NCI-H2029 (cell line): ENCODE measurements at places on chromosomes 7 and 10.
A peak's percentile ranks its signal among the peaks of the same experiment; 100 is the strongest.

GRCh38 chr10:75407224-75407712, 5.7 kb upstream of the ZNF503 start:
- DNase-seq = no peak

GRCh38 chr7:93117327-93117726, 452 bp downstream of the SAMD9 start:
- no peak for DNase-seq

DNA sequence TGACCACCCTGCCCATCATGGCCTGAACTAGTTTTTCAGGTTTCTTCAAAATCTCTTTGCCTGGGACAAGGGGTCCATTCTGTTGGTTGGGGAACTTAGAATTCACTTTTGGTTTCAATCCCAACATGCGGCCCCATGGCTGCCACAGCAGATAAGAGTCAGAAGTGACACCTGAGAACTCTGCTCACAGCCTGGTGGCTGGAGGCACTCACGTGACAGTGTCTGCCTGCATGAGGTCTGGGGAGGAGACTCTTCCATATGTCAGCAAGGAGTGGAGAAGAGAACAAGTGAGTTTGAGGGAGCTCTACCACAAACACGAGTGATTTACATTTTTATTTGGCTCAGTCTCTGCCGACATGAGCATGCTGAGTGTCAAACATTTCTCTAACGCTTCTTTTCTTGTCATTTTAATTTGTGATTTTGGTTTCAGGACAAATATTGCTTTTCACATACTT, 370.4 kb downstream of the TNS3 start:
- DNase-seq = no peak

DNA sequence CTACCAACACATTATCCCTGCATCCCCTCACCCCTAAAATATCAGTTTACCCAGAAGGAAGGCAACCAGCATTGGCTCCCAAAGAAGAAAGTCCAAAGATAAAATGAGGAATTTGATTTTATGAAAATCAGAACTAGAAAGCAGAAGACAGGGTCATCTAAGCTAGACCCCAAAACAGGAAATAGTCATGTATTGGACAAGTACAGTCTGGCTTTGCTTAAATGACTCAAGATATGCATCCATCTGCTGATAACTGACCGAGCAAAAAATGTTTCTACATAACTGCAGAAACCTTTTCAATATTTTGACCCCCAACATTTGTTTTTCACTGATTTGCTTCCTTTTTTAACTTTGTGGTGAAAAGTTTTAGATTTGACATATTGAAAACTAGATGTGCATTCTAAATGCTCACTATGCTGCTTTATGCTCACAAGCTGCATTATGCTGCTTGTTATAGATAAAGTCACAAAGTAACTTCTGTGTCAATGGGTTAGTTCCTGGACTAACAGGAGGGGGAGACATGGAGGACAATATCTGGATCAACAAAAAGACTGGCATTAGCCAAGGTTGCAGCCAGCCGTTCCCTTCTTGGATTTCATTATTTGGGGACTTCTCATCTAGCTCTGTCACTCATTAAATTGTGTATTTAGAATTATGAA, 227.0 kb downstream of the INHBA start:
- no peak for DNase-seq

- no peak for DNase-seq
These were observed 319.0 kb downstream of the HPSE2 start for GRCh38 chr10:98916526-98917125.

DNA sequence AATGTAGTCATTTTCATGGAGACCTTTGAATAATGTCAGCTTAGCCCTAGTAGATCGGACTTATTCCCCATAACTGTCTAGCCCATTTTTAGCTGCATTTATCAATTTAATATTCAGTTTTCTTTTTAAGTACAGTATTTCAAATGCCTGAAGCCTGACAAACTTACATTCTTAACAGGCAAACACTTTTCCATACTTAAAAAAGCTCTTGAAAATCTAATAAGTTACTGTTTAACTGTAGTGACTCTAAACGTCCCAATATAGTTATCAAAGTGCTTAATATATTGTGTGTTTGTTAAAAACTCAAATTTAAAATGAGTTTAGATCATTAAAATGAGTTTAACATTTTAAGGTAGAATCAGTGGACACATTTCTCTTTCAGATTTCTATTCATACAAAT, 44.9 kb downstream of the PON1 start:
- no peak for DNase-seq

DNA sequence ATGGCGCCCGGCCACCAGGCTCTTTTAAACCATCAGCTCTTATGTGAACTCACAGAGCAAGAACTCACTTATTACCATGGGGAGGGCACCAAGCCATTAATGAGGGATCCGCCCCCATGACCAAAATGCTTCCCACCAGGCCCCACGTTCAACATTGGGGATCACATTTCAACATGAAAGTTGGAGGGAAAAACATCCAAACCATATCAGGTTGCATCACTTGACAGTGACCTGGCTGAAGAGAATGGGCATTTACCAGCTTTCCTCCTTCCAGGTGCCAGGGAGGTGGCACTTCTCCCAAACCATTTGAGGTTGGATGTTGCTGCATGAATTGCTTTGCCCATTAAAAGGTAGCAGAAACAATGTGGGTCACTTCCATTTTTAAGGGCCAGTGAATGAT, 115.6 kb upstream of the TNS3 start:
- DNase-seq = no peak

DNA sequence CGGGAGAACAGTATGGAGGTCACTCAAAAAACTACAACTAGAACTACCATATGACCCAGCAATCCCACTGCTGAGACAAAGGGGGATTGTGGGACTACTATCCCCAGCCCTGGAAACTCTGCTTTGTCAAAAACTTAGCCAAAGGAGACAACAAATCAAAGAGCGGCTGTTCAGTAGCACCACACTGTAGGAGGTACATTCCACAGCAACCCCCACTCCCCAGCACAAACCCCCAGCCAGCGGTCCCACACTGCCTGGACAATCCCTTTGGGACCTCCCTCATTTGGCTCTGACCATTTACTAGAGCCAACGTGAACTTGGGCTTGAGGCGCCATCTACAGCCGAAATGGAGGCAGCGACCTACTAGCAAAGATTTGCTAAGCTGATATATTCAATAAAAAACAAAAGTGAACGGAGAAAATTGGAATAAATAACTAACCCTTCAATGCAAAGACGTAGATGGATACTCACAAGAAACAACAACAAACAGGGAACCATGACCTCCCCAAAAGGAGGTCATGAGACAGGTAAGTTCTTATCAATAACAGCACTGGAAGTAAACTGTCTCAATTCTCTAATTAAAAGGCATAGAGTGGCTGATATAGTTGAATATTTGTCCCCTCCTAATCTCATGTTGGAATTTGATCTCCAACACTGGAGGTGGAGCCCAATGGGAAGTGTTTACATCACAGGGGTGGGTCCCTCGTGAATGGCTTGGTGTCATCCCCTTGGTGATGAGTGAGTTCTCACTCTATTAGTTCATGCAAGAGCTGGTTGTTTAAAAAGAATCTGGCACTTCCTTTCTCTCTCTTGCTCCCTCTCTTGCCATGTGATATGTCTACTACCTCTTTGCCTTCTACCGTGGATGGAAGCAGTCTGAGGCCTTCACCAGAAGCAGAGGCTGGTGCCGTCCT, 119.0 kb upstream of the KCNMA1 start:
- peak; percentile 3 for DNase-seq

DNA sequence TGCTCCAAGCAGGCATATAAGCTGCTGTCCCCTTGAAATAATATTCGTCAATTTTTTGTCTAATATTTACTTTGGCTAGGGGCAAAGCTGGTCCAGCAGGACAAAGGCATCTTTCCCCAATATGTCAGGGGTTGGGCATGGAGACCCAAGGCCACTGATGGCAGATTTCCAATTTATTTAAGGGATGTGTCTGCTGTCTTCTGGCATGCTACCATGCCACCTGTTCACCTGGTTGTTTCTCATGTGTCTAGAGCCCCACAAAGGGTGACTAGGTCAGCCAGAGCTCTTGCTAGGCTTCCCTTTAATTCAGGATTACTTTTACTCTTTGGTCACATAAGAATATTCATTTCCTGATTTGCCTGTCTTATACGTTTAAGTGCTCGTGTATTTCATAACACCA, 22.1 kb upstream of the SYPL1 start:
- DNase-seq = no peak

DNA sequence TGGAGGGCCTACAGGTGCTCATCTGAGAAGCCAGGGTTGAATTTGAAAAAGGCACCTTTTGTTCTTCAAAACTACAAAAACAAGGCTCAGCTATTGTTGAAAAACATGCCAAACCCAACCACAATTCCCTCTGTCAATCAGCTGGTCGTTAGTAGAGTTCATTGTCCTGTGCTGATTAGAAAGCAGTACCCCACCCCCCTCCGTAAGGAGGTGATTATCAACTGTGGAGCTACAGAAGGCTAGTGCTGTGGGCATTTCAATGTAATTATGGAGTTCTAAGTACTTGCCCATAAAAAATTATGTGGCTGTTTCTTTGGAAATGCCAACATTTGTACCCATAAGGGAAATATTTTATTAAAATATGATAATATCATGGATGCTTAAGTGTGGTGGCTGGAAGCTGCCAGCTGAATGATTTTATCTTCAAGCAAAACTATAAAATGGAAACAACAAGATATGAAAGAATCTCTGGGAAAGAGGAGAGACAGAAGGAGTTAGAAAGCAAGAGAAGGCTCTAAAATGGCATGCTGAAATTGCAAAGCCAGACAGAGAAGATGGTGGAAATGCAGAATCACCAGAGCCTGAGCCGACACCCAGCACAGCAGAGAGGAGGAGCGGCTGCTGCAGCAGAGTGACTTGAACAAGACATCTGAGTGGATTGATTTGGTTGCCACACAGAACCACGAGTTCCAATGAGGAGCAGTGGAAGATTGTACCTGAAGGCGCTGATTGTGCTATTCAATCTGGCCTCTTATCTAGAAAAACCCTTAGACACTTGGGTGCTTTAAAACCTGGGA, 179.5 kb upstream of the LRGUK start:
- no peak for DNase-seq

DNA sequence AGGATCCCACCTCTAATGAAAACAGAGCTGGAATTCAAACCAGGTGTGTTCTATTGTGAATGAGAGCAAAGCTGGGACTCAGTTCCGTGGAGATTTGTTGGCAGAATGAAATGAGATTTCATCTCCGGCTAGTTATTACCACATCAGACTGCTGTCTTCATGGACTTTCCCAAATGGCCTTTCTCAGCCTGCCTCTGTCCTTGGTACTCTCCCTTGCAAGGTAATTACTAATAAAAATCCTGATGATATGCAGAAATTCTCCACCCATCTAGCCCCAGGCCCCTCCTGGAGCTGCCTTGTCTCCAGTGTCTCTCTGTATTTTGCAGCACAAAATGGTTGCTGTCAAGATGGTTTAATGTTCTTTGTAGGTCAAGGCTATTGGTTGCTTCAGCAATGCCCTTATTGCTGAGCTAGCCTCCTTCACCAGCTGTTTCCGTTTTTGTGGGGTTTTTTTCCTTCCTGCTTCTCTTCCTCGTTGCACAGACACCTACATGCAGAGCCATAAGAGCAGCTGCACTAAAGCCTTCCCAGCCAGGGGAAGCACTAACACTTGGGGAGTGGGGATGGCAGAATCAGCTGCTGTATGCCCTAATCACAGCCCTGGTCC, 185.0 kb upstream of the GHITM start:
- no peak for DNase-seq
